ENCODE measurements at places on chromosomes 6 and 20.

DNA sequence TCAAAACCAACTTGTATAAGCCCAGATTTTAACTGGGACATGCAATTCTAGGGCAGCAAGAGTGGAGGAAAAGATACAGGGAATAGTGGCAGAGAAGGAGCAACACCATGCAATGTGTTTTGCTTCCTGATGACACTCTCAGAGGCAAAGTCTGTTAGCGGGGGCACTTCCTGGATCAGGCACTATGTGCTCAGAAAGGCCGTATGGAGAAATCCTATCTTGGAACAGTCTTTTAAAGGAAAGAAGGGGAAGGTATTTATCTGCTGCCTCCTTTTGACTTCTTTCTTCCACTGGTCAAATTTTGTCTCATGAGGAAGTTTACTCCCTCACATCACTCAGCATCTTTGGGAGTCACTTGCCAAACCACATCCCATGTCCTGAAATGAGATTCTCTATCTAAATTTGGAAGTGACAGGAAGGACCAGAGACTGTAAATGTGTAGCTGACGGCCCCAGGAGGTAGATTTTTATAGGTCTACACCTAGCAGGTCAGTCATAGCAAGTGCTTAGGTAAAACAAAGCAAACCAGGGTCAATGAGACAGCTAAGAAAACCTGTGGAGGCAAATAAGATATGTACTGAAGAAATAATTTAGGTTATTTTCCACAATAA lies 91.7 kb upstream of the ELOVL5 start:
- DNase-seq, result no peak

- DNase-seq, result no peak
These were observed 2.5 kb downstream of the MCM9 start for GRCh38 chr6:118932421-118932820.

- no peak for DNase-seq
These were observed 37.6 kb upstream of the CCN6 start for GRCh38 chr6:112016320-112016719.

GRCh38 chr6:80468398-80468797 lies 361.9 kb downstream of the BCKDHB start:
- DNase-seq, result no peak

DNA sequence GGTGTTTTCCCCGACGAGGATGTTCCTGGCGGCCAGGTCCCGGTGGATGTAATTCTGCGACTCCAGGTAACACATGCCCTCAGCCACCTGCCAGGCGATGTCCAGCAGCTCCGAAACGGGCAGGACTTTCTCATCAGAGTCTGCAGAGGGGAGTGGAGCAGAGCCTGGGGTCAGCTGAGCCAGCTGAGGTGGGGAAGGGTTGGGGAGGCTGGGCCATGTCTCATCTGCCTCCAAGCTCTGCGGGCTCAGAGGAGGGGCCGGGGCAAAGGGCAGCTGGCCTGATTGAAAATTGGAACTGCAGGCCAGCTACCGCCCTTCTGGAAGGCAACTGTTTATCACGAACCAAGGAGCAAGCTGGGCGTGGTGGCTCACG lies 6.4 kb downstream of the PTK6 start:
- DNase-seq, result no peak
